Frontal cortex (tissue), 4 donors: ENCODE measurements at places on chromosomes 4 and X.

- DNase-seq, result no peak
Observed at GRCh38 chrX:54633641-54634040, 103.6 kb downstream of the GNL3L start.

- no peak for DNase-seq
Observed at GRCh38 chr4:13432453-13432852, 51.7 kb downstream of the RAB28 start.

GRCh38 chr4:39541987-39542610, 14.9 kb upstream of the UGDH start:
- DNase-seq, result no peak

DNA sequence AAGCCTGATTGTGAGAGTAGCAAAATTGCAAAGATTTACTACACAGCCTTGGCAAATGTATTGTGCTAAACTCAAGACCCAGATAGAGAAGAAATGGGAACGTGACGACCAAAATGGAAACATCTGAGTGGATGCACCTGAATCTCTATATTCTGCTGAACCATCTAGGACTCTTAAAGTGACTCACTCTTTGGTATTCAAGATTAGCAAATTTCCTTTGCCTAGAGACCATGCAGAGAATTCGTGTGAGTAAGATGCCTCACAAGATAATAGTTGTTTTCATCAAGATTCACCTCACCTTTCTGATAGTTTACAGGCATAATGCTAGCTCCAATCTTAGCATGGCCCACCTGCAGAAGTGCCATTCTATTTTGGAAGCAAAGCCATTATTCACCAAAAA, 14.4 kb upstream of the ATOH1 start:
- no peak for DNase-seq

GRCh38 chr4:124637321-124637720, 75.2 kb downstream of the ANKRD50 start:
- DNase-seq, result no peak

GRCh38 chr4:2862528-2862927, 18.9 kb downstream of the ADD1 start:
- no peak for DNase-seq
